ENCODE measurements at places on chromosomes 6 and 20.

DNA sequence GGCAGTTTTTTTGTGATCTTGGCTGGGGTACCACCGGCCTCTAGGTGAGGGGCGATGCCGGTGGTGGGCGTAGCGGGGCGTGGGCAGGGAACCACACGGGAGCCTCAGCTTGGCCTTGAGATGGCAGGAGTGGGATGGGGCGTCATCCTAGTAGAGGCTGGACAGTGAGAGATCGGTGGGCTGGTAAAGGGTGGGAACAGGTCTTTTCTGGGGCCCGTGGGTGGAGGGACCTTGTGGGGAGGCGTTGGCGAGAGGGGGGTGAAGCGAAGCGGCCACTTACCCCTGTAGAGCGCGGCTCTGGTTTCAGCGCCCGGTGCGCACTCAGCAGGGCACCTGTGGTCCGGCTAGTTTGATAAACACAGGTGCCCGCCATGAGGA, 12.0 kb downstream of the ITPR3 start:
- DNase-seq: no peak

- no peak for DNase-seq
Observed at GRCh38 chr6:106924694-106925523, 49.6 kb downstream of the CD24 start.

DNA sequence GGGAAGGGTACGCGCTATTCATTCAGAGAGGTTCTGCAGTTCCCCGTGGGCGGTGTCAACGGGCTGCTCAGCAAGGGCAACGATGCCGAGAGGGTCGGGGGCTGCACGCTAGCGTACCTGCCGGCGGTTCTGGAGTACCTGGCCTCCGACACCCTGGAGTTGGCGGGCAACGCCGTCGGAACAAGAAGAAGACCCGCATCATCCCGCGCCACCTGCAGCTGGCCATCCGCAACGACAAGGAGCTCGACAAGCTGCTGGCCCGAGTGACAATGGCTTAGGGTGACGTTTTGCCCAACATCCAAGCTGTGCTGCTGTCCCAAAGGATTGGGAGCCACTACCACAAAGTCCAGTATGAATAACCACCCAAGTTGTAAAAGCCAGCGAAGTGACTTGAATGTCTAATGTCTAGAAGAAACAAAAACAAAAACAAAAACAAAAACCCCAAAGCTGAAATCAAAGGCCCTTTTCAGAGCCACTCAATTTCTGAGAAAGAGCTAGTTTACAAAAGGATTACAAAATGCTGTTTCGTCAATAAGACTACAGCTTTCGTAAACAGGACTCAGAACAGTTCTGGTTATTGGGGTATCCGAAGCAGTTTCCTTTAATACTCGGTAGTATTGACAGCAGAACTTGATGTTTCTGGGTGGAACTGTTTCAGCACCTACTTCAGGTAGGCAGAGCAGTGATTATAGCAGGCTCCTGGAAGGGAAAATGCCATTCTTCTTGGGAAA, 21.9 kb upstream of the SLC17A4 start:
- no peak for DNase-seq

GRCh38 chr20:20786428-20786827, 74.0 kb upstream of the RALGAPA2 start:
- DNase-seq: no peak

DNA sequence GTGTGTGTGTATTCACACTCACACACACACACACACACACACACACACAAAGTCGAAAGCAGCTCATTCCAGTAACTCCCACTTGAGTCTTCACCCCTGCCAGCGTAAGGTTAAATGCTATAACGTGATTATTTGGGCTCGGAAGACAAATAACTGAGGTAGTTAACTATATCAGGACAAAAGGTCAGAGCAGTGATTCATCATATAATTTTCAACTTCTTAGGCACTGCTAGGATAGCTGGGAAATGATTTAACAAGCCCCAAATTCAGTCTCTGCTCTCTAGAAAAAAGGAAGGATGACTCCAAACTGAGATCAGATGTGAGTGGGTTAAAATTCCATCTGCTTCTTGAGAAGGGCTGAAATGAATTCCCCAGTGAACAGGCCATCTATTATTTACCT, 30.7 kb downstream of the HDGFL1 start:
- no peak for DNase-seq

GRCh38 chr6:143125864-143126573, 65.3 kb downstream of the AIG1 start:
- no peak for DNase-seq

DNA sequence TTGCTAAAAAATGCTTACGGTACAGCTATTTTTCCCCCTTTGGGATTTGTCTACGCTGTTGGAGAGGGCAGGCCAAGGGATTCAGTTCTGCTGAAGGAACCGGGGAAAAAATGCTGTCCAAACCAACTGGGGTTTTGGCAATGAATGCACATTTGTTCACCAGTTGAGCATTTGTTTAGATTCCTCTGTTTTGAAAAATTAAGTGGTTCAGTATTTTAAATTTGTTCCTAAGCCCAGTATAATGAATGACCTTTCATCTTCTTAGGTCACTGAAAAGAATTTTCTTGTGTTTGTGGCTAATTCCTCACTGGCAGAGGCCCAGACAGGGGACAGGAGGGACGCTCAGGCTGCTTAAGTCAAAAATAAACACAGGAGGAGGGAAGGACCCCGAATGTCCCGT, 10.8 kb upstream of the EYA2 start:
- no peak for DNase-seq

- DNase-seq: no peak
Observed at GRCh38 chr6:47138046-47138445, 95.9 kb upstream of the ADGRF1 start.

DNA sequence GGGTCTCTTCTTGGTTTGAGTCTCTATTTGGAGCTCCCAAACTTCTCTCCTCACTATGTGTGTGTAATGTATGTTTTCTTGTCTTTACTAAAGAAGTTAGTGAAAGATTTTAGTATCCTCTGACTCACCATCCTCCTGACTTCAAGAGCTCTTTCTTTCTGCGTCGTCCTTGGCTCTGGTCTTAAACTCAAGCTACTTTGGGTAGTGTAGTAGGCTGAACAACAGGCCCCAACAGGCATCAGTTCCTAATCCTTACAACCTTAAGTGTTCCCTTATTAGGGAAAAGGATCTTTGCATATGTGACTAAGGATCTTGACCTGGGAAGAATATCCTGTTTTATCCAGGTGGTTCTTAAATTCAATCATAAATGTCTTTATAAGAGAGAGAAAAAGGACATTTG, 810.2 kb downstream of the MAFB start:
- no peak for DNase-seq

DNA sequence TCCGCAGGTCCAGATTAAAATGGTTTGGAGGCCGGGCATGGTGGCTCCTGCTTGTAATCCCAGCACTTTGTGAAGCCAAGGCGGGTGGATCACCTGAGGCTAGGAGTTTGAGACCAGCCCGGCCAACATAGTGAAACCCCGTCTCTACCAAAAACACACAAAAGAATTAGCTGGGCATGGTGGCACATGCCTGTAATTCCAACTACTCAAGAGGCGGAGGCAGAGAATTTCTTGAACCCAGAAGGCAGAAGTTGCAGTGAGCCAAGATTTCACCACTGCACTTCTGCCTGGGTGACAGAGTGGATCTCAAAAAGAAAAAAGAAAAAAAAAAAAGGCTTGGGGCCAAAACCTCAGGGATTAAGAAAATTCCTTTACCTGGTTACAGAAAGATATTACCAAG, 30.5 kb downstream of the C6orf15 start:
- no peak for DNase-seq

DNA sequence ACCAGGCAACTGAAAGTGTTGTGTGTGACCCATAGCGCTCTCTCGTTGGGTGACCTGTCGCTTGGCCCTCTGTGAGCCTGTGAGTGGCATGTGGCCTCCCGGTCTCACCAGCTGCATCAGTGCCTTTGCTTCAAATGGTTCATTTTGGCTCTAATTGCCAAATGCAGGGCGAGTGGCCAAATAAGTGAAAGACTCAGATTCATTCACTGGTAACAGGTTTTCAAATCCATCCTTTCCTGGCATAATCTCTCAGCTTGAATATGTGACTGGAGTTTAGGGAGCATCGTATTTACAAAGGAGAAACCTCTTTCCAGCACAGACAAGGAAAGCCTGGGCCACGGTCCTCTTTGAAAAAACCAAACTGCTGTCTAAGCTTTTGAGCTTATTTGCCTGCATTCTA, 321.6 kb upstream of the QKI start:
- DNase-seq: no peak
